CD4-positive, alpha-beta T cell treated with Interferon alpha-2 for 1 hour (primary cell): ENCODE measurements at places on chromosomes 13 and 19.

DNA sequence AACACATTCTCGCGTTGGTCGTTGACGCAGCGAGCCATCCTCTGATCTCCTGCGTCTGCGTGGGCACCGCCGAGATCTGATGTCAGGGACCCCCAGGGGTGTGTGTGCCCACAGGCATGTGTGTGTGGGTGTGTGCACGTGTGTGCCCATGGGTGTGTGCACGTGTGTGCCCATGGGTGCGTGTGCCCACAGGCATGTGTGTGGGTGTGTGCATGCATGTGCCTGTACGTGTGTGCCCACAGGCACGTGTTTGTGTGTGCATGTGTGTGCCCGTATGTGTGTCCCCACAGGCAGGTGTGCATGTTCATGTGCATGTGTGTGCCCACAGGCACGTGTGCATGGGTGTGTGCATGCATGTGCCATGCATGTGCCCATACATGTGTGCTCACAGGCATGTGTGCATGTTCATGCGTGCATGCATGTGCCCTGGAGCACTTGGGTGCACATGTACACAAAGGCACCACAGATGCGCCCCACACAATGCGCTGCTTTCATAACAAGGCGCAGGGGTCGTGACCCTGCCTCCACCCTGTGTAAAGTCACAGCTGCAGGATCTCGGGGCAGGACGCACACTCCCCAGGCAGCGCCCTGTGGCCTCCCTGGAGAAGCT lies 77.5 kb downstream of the RASA3 start:
- no peak for DNase-seq

GRCh38 chr19:30360376-30361106 lies 11.6 kb upstream of the ZNF536 start:
- no peak for DNase-seq

DNA sequence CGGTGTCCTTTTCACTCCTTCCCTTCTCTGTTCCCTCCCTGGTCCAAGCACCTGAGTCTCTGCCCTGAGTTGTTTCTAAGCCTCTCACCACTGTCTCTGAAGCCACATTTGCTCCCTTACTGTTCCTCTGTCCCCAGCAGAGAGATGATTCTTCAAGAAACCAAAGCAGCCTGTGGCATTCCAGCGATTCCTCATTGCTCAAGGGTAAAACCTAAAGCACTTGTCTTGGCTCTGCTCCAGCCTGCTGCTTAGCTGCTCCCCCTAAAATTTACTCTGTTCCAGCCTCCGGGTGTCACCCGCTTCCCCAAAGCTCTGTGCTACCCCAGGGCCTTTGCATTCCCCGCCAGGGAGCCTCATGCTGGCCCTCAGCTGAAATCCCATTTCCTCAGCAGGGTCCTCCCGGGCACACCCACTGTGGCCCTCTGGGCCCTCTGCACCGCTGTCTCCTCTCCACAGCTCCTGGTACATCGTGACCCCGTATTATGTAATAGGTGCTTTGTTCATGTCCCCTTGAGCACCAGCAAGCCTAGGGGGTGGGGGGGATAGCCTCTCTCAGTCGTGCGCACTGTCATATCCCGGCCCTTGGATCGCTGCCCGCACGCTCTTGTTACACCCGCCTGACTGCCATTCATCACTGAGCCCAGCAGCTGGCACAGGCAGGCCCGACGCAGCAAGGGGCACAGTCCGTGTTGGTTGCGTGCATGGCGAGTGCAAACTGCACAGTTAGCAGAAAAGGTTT lies 15.8 kb downstream of the TECR start:
- DNase-seq = no peak

DNA sequence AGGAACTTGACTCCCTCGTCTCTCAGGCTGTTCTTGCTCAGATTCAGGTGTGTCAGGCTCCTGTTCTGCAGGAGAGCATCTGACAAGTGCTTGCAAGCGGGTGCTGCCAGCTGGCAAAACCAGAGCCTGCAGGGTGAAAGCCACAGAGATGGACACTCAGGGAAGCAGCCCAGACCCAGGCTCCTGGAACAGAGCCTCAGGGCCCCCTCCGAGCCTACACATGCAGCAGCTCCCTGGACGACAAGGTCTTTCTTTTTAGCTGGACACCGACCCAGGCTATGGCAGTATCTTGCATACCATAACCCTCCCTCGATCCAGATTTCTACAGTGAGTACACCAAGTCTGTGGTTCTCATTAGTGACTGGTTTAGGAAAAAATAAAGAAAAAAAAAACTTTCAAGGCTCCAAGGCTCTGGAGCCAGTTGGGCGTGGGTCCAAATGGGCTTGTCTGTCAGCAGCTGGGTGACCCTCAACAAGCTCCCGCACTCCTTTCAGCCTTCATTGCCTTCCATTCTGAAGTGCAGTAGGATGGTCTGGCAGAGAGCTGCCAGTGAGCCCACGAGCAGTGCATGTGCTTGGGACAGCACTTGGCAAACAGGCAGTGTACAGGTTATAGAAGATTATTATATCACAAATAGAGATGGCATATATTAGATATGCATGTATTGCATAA lies 29.9 kb downstream of the NLRP13 start:
- DNase-seq = no peak

GRCh38 chr13:21458813-21459701 lies at the start of gene ZDHHC20:
ZDHHC20 (minus strand) TSS chr13:21459303; CDS start chr13:21459171, 132 bp downstream.
- peak; percentile 92 for DNase-seq

GRCh38 chr19:33310606-33311325 lies 8.4 kb upstream of the CEBPA start:
- no peak for DNase-seq

- DNase-seq = no peak
Observed at GRCh38 chr13:113399755-113400149, 35.8 kb upstream of the GRTP1 start.

GRCh38 chr19:58274771-58275201 lies 4.0 kb upstream of the ZNF8 start:
- no peak for DNase-seq

GRCh38 chr13:33355201-33355895 lies 69.8 kb upstream of the STARD13 start:
- no peak for DNase-seq

DNA sequence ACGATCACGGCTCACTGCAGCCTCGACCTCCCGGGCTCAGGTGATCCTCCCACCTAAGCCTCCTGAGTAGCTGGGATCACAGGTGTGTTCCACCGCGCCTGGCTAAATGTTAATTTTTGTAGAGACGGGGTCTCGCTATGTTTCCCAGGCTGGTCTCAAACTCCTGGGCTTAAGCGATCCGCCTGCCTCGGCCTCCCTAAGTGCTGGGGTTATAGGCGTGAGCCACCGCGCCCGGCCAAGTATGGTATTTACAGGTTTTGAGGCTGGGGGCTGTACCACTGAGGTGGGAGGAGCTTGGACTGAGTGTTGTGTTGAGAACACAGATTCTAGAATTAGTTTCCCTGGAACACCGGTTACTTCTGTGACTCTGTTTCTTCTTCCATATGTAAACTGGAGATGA lies 452 bp upstream of the PPM1N start:
- DNase-seq = no peak
